ENCODE measurements at places on chromosomes 13 and 19. TPM values are rescaled to one million over a fixed set of nuclear protein-coding genes. Genes with fewer than 3 reads are reported as not detected.

The SPTBN4 gene
- 0.90 TPM for total RNA-seq

The ZNF57 gene
- total RNA-seq = 5.5 TPM

The CCDC8 gene
- 32.1 TPM for total RNA-seq

The CYP2S1 gene
- 0.65 TPM for total RNA-seq

The GPR32 gene
- total RNA-seq = not detected

The ZIK1 gene
- total RNA-seq = 7.9 TPM

The OR4F17 gene
- total RNA-seq = not detected

The GPR12 gene
- not detected for total RNA-seq

The CRX gene
- total RNA-seq = not detected

The C19orf73 gene
- 2.2 TPM for total RNA-seq

The CEACAM6 gene
- not detected for total RNA-seq

The SIRT6 gene
- total RNA-seq = 64.3 TPM

The SCAF1 gene
- 21.1 TPM for total RNA-seq

The ATP12A gene
- total RNA-seq = not detected

The SERPINE3 gene
- total RNA-seq = not detected

All from cardiac atrium fibroblast (primary cell).